ENCODE measurements at places on chromosomes 7 and 10.

DNA sequence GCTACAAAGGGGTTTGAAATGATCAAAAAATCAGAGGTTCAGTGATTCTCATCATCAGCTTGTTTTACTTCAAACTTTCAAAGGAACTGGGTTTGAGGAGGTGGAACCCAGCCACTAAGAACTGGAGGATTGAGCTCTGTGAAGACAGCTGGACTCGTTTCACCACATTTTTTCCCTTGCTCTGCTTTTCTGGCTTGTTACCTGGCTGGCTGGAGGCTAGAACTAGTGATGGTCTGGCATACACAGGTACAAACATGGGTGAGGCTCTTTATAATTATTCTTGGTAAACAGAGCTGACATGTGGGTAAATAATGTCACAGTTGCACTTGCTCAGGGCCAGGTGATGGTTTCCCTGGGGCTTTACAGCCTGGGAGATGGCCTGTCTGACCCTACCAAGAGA, 352.5 kb downstream of the FGFR2 start:
- no peak for DNase-seq

- DNase-seq = no peak
Observed at GRCh38 chr7:128192497-128193142, 48.5 kb upstream of the LEP start.

DNA sequence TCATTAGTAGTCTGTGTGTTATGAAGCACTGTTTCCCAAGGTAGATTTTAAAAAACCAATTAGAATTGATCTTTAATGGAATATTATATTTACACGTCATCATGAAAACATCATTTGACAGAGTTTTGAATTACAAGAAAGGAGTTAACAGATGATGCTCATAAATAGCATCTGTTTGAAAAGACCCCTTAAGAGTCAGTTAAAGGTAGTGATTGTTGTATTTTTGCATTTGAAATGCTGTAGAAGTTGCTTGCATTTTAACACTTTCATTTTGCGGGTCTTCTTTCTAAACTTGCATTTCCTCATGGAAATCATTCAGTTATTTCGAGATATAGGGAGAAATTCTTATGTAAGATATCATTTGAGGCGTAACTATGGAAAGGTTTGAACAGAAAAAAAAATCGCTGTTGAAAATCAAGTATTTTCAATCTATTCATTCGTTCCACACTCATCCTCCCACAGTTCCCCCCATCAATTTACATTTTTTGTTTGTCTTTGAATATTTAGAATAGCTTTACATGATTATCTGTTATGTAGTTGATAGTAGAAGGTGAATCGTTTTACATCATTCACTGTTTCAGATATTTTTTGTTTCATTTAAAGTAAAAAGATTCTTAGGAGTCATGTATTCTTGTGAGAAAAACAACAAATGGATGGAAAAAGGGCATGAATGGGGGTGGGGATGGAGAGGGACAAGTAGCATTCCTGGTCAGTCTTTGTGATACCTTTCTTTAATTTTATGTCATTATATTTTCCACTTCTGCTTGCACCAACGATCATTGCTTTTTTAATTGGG, 3.0 kb upstream of the SKIDA1 start:
- DNase-seq = no peak

DNA sequence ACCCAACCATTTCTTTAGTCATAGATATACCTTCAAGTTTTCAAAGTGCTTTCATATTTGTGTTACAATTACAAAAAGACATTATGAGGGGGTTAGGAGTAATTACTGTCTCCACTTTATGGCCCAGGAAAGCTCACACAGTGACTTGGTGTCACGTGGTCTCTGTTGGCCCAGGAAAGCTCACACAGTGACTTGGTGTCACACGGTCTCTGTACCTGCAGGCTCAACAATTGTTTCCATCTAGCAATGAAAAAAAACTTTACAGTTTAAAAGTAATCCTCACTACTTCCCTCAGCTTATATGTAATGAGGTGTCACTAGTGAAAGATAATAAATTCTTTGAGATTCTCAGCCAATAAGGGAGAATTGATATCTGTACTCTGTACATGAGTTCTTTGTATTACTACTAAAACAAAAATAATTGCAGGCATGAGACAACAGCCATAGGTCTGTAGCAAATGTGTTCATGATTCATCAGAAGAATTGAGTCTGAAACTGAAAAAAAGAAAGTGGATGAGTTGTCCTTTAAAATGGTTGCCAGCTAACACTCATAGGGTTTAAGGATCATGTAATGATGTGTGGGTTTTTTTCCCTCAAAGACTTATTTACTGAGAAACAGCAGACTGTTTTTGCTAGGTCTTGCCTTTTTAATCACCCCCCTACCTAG, 10.9 kb downstream of the OGDH start:
- DNase-seq = no peak

GRCh38 chr10:70504521-70505358, 26.2 kb downstream of the PALD1 start:
- DNase-seq = no peak

- no peak for DNase-seq
Observed at GRCh38 chr10:83934062-83934461, 205.2 kb upstream of the GHITM start.

DNA sequence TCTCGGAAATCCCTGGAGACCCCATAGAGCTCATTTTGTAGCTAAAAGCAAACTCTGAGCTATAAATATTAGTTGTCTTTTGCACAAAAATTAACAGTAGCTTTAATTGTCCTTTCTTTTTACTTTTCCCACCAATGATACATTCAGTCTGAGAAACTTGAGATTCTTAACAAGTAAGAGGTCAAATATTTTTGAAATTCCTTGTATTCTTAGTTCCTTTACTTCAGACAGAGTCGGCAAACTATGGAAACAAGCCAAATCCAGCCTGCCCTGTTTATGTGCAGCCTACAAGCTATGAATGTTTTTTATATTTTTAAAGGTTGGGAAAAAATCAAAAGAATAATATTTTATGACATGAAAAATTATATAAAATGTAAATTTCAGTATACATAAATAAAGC, 146.6 kb downstream of the CTNNA3 start:
- DNase-seq = no peak

- no peak for DNase-seq
Observed at GRCh38 chr7:32479574-32480200, 10.5 kb downstream of the LSM5 start.

GRCh38 chr10:28624351-28624750, 53.0 kb upstream of the BAMBI start:
- DNase-seq = no peak

- DNase-seq = no peak
Observed at GRCh38 chr7:158447151-158447505, 140.5 kb downstream of the PTPRN2 start.

DNA sequence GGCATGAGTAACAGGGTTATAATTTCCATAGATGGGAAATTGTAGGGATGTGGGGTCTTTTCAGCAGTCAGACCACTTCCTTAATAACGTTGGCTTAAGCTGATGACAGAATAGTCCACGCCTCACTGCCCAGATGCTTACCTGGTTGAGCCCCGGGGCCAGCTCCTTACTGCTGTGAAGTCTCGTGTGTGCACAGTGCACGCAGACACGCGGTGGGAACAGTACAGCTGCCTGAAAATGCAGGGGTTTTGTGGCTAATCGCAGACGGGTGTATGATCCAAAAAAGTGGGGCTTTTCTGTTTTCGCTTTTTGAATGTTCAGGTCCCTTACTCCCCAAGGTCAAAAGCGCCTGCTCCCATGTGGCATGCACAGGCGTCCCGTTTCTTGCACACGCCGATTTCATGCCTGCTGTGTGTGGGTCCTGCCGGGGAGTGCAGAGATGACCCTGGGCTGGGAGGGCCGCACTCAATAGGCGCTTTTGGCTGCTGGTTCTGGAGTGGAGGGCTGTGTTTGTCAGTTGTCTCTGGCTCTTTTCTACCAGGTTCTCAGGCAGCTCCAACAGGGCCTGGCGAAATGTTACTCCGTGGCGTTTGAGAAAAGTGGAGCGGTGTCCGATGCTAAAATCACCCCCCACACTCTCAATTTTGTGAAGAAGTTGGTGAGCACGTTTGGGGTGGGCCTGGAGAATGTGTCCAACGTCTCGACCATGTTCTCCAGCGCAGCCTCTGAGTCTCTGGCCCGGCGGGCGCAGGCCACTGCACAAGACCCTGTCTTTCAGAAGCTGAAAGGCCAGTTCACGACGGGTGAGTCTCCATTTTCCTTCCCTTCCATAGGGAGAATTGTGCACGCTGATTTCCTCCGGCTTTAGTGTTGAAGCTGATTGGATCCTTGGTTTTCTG, 116.0 kb downstream of the TRRAP start:
- no peak for DNase-seq

- DNase-seq = no peak
Observed at GRCh38 chr7:138848056-138848980, 50.3 kb upstream of the ATP6V0A4 start.

DNA sequence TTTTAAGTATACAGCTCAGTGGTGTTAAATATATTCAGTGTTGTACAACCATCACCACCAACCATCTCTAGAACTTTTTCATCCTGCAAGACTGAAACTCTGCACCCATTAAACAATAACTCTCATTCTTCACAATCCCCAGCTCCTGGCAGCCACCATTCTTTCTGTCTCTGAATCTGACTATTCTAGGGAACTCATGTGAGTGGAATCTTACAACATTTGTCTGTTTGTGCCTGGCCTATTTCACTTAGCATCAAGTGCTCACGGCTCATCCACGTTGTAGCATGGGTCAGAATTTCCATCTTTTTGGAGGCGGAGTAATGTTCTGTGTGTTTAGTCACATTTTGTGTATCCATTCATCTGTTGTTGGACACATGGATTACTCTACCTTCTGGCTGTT, 40.8 kb upstream of the PFKFB3 start:
- DNase-seq = no peak

DNA sequence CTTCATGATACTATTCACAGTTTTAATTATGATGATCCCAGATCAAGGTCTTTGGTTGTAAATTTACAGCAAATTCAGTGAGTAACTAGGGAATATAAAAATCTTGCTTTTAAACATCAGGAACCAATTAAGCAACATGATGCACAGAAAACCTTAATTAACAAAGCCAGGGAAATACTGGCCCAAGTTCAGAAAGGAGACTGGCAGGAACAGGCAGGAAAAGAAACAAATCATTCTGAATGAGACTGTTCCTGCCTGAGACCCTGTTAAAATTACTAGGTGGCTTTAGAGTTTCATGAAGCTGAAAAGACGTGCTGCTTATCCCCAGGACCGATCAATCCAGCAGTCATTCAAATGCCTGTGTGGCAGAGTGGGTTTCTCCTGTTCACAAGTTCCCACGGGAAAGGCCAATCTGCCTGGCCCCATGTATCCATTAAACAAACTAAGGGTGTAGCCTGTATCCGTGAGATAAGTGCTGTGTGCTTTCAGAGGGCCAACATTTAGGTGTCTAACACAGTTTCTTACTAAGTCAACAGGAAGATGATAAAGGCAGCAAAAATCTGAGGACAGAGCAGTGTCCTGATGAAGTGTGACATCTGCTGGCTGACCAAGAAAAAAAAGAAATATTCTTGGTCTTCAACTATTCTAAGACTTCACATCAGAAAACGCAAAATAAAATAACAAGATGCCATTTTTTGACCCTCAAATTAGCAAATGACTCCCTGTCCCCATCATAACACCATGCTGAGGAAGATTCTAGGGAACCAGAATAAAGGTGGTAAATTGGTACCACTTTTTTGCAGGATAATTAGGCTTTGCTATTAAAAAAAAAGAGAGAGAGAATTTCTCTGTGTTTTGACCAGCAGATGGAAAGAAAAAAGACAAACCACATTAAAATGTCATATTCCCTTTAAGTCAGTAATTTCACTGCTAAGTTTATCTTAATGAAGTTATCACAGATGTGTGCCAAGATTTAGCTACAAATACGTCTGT, 34.2 kb downstream of the PUS7 start:
- DNase-seq = no peak

- no peak for DNase-seq
Observed at GRCh38 chr10:131691481-131692090, 209.2 kb upstream of the PPP2R2D start.

- DNase-seq = no peak
Observed at GRCh38 chr10:3198900-3199299, 26.3 kb upstream of the PITRM1 start.

DNA sequence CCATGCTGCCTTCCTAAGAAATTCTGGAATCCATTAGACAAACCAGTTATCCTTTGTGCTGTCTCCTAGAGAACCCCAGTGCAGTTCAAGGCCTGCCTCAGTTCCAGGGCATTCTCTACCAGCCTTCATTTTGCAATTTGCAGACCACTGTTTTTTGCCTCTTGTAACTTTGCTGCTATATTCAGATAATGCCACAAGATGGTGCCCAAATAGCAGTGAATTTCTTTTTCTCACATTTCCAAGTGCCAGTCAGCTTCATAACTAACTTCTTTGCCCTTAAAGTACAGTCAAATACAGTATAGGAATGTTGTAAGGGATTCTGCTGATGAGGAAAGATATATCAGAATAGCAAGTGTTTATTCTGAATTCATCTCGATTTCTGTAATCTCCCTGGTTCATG, 25.2 kb downstream of the LOXL4 start:
- no peak for DNase-seq

- DNase-seq = no peak
Observed at GRCh38 chr7:37960483-37960882, 40.0 kb downstream of the EPDR1 start.

GRCh38 chr7:52547308-52547910, 488.0 kb upstream of the POM121L12 start:
- no peak for DNase-seq

- peak; percentile 59 for DNase-seq
Observed at GRCh38 chr7:117124591-117125220, 171.4 kb downstream of the ST7 start.

GRCh38 chr10:71421075-71421434, 24.3 kb downstream of the CDH23 start:
- DNase-seq = no peak

DNA sequence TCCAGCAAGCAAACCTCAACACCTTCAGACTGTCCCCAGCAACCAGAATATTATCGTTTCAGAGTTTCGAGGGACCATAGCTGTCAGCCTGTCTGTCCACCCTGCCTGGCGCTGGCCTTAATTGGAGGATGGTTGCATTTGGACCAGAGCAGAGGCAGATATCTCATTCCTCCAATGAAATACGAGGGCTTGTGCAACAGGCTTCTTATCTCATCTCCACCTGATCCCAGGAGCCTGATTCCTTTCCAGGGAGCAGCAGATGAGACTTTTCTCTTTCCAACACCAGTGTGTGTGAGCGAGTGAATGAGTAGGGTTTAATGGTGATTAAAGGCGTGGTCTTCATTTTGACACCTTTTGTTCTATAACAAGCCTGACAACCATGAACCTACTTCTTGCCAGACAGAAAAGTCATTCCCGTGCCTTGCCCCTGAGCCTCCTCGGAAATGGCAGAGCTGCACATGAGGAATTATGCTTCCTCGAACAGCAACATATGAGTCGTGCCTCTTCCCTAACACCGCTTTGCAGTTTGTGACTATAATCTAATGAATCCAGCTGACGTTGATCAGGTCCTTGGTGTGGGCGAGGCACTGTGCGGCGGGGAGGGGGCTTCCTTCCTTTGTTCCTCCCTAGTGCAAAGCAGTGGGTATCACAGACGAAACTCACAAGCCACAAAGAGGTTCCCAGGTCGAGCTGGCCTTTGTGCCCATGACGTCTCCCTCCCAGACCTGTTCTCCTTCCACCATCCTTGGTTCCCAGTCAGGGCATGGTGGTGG, 147.4 kb downstream of the CUX1 start:
- DNase-seq = no peak

- no peak for DNase-seq
Observed at GRCh38 chr10:32446536-32447406, 831 bp downstream of the CCDC7 start.

GRCh38 chr7:5296015-5296610, 13.4 kb downstream of the SLC29A4 start:
- no peak for DNase-seq
